ENCODE measurements at places on chromosomes 3 and 15.

GRCh38 chr3:188361888-188362287 lies 207.9 kb downstream of the LPP start:
- no peak for DNase-seq

DNA sequence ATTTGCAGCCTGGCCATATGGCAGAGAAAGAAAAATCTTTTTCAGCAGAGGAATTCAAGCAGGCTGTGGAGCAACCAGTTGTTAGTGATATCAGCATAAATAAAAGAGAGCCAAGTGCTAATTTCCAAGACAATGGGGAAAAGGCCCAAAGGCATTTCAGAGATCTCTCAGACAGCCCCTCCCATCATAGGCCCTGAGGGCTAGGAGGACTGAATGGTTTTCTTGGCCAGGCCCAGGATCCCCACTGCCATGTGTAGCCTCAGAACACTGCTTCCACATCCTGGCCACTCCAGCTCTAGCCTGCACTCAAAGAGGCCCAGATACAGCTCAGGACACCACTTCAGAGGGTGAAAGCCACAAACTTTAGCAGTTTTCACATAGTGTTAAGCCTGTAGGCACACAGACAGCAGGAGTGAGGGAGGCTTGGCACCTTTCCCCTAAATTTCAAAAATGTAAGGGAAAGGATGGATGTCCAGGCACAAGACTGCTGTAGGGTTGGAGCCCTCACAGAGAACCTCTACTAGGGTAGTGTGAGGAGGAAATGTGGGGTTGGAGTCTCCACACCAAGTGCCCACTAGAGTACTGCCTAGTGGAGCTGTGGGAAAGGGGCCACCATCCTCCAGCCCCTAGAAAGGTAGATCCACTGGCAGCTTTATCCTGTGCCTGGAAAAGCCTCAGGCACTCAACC lies 191.4 kb downstream of the TBL1XR1 start:
- no peak for DNase-seq

- DNase-seq: no peak
These were observed 119.3 kb downstream of the FRMD4B start for GRCh38 chr3:69266585-69266984.

- no peak for DNase-seq
These were observed 262.6 kb downstream of the C3orf38 start for GRCh38 chr3:88412346-88412745.

DNA sequence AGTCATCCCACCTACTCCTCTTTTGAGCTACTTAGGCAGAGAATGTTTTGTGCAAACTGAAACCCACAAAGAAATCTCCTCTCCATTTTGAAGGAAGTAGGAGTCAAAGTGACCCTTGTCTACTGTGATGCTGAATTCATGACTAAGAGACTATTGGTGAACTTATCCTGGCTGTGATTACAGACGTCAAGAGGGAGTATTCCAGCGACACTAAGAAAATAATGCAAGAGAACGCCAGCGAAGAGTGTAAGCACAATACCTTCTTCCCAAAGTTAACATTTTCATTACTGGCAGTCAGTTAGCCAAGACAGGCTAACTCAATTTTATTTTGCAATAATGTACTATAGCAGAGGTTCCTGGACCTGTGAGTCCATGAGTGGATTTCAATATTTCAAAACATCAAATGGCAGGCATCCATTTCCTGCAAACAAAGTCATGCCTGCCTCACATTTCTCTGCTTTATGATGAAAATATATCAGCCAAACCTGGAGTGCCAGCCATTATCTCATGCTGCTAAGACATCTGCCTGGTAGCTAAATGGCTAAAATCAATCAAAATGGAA lies 59.0 kb downstream of the CTNNB1 start:
- DNase-seq: no peak

DNA sequence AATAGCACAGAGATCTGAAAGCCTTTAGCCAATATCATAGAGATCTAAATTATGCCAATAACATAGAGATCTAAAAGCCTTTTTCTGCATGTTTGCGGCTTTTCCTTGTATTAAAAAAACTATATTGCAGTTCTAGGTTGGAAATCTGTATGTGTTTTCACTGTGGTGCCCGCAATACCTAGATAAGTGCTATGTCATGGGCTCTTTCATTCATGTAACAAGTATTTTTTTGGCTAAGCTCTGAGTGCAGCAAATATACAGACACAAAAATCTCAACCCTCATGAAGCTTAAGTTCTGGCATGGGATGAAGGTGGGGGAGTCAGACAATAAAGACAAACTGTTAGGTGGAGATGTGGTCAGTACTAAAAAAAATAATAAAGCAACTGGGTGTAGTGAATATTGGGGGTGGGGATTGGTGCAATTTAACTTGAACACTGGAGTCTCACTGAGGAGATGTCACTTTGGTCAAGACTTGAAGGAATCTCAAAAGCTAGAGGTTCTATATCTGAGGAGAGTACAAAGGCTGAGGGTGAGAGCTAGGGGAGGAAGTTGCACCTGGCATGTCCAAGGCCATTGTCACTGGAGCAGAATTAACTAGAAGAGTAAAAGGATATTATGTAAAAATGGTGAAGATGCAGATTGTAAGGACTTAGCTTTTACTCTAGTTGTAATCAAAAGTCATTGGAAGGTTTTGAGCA lies 973 bp downstream of the BUB1B start:
- DNase-seq: no peak

DNA sequence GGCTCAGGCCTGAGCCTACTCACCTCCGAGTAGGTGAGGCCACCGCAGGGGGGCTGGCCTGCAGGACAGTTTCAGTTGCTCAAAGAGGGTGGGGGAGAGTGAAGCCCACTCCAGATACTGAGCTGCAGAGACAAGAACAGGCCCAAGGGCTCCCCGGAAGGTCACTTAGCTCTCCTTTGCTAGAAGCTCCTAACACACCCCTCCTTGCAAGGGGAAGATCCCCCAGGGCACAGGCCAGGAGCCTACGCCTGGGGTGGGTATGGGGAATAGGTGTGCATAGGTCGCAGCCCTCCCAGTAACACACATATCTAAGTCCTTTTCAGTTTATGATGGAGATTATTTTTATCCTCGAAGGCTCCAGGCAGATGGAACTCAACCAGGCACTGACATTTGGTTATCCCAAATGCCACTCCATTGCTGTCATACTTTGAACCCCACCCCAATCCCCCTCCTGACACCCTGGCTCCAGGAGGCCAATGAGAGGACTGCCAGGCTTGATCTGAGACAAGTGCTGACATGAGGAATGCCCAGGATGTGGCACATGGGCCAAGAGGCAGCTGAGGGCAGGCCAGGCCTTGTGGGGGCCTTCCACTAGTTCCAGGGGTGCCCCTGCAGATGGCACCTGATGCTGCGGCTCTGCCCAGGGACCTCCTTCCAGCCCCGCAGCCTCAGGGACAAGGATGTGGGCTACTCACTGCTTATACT lies 1.1 kb upstream of the MUSTN1 start:
- DNase-seq: no peak

GRCh38 chr15:49832511-49832910 lies 211.7 kb downstream of the DTWD1 start:
- DNase-seq: peak; percentile 6

- no peak for DNase-seq
These were observed 8.4 kb upstream of the GSK3B start for GRCh38 chr3:120102674-120103073.

DNA sequence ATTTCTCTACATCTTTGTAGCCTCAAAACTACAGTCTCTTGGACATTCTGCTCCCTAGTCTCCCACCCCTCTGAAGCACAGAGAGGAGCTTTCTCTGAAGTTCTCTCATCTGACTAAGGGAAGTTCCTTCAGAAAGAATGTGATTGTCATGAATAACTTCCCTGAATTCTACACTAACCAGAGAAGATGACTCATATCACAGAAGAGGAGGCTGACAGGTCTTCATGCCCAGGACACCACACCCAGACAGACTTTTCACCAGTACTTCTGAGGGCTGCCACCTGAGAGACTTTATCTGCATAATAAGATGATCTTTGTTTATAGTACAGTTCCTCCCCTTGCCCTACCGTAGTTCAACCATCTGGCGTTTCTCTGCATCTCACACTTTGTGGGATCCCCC lies 52.8 kb downstream of the CDIN1 start:
- no peak for DNase-seq

- DNase-seq: no peak
These were observed 80.8 kb downstream of the RARB start for GRCh38 chr3:25508901-25509300.

GRCh38 chr15:74027688-74028087 lies 33.2 kb downstream of the PML start:
- peak; percentile 28 for DNase-seq

DNA sequence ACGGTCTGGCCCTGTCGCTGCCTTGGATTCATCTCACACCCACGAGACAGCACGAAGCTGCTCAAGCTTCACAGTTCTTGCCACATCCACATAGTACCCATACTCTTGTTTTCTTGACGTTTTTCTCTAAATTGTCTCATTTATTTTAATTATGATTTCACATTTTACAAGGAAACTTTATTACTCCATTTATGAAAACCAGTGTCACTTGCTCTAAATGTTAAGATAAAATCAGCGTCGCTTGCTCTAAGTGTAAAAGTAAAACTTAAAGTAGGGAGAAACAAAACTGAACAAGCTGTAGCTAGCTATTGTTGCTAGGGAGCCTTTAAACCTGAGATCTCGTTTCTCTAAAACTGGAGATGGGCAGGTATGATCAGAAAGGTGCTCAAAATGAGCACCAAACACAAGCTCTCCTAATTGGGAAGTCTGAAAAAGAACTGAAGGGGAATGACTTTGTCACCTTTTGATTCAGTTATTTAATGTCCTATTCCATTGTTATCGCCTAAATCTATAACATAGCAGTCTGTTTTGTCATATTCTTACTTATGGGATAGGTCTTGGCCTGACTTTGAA lies 680 bp downstream of the IFT122 start:
- DNase-seq: no peak

DNA sequence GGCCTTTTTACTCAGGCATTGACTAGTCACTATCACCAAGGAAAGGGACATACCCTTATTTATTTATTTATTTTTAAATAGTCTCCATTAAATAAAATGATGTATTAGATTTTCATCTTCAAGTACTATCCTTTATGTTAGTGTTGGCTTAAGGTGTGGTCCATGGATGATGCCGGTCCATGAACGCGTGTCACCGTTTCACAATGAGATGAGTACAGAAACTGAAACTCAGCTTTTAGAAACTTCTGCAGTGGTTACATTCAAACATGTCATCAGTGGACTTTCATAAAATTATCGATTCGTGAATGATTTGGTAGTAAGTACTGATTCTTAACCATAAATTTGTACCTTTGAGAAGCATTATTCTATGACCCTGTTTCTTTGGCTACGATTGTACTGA lies 166.6 kb downstream of the SATB1 start:
- DNase-seq: no peak

DNA sequence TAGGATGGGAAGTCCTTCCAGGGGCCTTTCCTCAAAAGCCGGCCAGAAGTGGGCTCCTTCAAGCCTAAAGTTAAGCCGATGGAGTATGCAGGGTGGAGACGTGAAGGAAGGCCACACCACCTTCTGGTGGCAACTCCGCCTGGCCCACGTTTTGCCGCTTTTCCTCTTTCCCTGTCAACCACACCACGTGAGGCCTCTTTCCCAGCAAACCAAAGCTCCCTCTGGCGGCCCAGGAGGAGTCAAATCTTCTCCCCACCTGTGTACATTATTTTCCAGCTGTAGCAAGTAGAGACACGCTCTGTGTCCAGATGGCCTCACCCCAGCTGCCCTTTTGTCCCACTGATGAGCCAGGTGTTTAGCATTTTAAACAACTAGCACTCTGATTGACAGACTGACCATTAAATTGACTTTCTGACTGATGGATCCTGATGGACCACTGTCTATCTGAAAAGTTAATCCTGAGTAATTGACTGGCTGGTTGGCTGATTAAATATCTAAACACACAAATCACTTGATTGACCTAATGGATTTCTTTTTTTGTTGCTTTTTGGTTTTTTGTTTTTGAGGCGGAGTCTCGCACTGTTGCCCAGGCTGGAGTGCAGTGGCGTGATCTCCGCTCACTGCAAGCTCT lies 59.6 kb upstream of the ZBTB38 start:
- DNase-seq: peak; percentile 65

GRCh38 chr15:52050416-52050815 lies 31.4 kb downstream of the MAPK6 start:
- DNase-seq: no peak

- no peak for DNase-seq
These were observed 76.0 kb downstream of the GOLGA8G start for GRCh38 chr15:28456476-28457395.

GRCh38 chr3:62859203-62859791 lies 15.9 kb downstream of the CADPS start:
- DNase-seq: no peak

DNA sequence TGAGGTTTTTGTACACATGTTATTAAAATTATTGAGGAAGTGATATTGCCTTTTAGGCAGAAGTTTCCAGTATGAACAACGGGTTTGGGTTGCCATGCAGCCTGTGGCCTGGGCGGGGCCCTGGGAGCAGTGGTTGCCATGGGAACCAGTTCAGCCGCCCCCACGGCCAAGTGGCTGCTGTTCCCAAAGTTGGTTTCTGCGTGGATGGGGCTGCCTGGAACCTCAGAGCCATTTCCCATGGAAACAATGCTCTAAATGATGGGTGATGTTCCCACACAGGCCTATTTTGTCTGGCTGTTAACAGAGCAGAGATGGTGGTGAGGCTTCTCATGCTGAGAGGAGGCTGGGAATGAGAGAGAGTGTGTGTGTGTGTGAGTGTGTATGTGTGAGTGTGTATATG lies 19.5 kb downstream of the MRAS start:
- no peak for DNase-seq

DNA sequence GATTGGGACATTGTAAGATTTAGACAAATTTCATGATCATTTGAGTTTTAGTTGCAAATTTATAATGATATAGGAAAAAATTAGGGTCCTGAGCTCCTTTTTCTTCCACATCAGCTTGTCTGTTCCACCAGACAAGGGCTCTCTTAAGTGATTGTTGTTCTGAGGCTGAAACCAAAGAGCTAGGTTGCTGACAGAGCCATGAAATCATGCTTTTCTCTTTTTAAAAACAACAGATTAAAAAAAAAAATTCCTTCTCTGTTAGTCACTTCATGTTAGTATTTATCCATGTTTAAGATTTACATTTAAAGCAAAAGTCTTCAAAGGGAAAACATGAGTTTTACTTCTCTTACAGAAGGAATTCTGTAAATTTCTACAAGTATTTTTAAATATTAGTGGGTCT lies 56.8 kb downstream of the ATP2C1 start:
- DNase-seq: no peak

- DNase-seq: no peak
These were observed 92.3 kb downstream of the SMAD3 start for GRCh38 chr15:67157521-67158252.

- no peak for DNase-seq
These were observed 44.0 kb upstream of the SEMA6D start for GRCh38 chr15:47673232-47673761.

- DNase-seq: no peak
These were observed 500.2 kb upstream of the NR2F2 start for GRCh38 chr15:95830281-95830680.

DNA sequence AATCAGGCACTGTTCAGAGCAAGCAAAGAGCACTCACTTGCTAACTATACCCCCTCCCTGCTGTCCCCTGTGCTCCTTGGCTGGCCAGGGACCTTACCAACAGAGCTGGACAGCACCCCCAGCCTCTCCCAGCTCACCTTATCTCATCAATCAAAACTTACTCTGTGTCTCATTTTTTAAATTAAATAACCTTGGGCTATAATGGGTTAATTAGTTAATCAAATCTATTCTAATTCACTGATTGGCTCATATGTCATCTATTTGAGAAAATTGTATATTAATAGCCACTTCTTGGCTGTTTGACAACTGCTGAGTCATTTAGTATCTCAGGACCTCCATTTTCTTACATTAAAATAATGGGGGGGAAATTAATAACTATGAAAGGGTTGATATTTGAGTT lies 22.9 kb downstream of the IL5RA start:
- DNase-seq: no peak

- DNase-seq: no peak
These were observed 94.9 kb downstream of the BCHE start for GRCh38 chr3:165742351-165742750.
